IMR-90 (cell line): ENCODE measurements at places on chromosomes 16 and 17. TPM values are rescaled to one million over a fixed set of nuclear protein-coding genes. Genes with fewer than 3 reads are reported as not detected.

DNA sequence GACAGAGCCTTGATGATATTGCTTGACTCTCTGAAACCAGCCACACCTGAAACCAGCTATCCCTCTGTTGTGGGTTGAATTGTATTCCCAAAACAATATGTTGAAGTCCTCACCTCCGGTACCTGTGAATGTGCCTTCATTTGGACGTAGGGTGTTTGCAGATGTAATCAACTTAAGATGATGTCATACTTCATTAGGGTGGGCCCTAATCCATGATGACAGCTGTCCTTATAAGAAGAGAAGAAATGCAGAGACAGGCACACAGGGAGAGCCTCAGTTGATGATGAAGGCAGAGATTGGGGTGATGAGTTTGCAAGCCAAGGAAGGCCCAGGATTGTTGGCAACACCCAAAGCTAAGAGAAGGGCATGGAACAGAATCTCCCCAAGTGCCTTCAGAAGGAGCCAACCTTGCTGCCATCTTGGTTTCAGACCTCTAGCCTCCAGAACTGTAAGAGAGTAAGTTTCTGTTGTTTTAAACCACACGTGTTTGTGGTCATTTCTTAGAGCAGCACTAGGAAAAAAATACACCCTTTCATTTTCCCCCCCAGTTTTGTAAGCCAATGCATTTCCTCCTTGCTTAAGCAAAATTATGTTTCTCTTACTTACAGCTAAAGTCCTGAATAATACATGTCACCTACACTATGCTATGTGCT, 29.4 kb upstream of the MYH10 start:
- no peak for DNase-seq

DNA sequence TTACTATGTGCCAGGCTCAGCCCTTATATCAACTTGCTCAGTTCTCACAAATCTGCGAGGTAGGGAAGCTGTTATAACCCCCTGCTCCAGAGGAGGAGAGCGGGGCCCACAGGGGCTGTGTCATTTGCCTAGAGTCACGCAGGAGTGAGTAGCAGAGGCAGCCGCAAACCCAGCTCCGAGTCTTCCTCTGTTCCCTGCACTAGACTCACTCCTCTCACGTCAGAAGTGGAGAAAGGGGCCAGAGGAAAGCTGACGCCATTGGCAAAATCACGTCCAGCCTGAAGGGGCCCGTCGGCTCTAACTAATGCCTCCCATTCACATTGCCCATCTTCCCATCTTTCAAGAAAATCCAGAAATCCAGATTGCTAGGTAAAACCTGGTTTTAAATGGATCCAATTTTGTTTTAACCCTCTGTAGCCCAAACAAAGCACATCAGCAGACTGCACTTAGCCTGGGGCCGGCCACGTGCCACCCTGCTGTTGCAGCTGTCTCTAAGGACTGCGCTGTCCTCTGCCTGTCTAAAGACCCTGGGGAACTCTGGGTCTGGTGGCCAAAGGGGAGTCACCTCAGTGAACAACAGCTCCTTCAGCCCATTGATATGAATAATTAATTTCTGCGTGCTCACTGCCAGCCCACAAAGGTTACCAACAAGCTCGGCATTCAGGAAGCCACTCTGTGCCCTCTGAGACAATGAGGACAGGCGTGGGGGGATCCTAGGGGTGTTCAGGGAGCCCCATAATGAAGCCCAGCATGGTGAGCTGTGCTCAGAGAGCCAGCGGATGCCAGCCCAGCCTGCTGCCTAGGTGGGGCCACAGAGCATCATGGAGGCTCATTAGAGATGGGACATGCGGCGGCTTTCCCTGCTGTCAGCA, 36.7 kb upstream of the ABR start:
- no peak for DNase-seq

DNA sequence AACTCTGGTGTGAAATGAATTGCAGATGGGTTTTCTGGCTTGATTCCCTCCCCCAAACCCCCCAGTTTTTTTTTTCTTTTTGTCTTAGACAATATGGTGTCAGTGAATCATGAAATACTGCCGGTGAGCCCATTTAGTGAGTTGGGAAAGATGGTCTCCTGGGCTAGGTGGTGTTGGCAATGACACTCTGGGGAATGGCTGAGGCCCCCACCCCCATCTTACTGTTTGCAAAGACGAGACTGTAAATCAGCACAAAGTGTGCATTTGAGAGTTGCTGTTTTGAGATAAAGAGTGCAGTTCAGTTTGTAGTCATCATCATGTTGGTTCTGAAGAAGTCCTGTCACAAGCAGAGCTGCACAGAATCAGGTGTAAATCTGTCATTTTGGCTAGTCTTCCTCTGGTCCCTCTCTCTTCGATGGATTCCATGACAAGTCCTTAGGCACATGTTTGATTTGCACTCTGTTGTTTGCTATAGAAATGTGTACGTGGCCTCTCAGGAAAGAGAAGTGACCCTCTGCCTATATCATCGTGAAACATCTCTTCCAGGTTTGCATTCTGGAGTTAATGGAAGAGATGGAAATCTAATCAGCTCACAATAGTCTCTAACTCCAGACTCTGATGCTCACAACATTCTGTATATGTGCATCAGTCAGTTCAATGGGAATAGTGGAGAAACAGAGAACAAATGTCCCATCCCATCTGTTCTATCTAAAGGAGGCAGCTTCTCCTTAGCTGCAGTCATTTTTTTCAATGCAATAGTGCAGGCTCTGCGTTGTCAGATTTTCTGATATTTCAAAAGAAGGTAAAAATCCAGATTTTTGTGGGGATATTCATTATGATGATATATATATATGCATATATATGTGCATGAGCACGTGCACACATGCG, 34.6 kb downstream of the RBFOX1 start:
- DNase-seq, result no peak

GRCh38 chr16:10383626-10384025, 2.2 kb upstream of the ATF7IP2 start:
- no peak for DNase-seq

- DNase-seq, result no peak
Observed at GRCh38 chr17:44367231-44367979, 3.8 kb upstream of the FAM171A2 start.

GRCh38 chr16:68873635-68874471, 30.5 kb downstream of the TANGO6 start:
- DNase-seq, result no peak

DNA sequence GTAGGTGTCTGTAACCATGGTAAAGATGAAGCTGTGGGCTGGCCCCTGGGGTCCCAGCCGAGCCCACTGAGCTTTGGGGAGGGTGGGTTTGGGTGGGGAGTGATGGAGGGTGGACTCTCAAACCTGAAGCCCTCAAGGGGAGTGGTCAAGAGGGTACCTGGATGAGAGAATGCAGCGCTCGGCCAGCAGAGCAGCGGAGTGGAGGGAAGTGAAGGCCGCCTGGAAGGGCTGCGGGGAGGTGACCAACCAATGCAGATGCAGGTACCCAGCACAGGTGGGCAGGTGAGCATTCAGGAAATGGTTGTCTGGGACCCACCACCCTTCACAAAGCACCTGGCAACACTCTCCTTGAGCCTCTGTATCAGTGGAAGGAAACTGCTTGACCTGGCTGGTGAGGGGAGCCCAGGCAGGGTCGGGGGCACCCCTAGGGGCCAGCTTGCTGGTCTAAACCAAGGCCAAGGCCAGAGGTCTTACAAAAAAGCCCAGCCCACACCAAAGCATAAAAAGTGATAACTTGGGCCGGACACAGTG, 3.4 kb upstream of the SLC5A10 start:
- DNase-seq, result no peak

- DNase-seq, result no peak
Observed at GRCh38 chr16:83952587-83952939, 477 bp upstream of the OSGIN1 start.

- no peak for DNase-seq
Observed at GRCh38 chr17:58032691-58033415, 25.8 kb upstream of the SRSF1 start.

Gene RAPGEFL1
- polyA plus RNA-seq, result 5.6 and 6.3 TPM in 2 replicates

DNA sequence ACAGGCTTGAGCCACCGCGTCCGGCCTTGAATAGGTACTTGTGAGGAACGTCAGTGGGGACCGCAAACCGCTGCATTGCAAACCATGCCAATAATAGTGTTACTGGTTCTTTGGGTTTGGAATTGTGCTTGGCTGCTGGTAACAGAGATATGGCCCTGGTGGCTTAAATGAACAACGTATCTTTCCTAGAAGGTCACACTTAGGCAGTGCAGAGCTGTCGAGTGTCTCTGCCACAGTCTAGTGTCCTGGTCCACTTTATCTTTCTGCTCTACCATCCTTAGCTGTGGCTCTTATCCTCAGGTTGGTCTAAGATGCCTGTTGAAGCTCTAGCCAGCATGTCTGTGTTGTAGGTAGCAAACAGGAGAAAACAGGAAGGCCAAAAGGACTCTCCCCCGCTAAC, 262.1 kb downstream of the SNX29 start:
- no peak for DNase-seq

- peak; percentile 73 for DNase-seq
Observed at GRCh38 chr17:29835435-29836351, 94.3 kb downstream of the SSH2 start.

GRCh38 chr17:75590849-75591721, 3.5 kb downstream of the MYO15B start:
- no peak for DNase-seq

Gene NPIPB9
- 0.11 and 0.15 TPM in 2 replicates for polyA plus RNA-seq

GRCh38 chr17:7836596-7837407, 2.8 kb downstream of the KDM6B start:
- DNase-seq, result peak; percentile 95

- no peak for DNase-seq
Observed at GRCh38 chr16:35344012-35344762, 1884.8 kb downstream of the TP53TG3F start.
